ENCODE measurements at places on chromosomes 1 and 21.

DNA sequence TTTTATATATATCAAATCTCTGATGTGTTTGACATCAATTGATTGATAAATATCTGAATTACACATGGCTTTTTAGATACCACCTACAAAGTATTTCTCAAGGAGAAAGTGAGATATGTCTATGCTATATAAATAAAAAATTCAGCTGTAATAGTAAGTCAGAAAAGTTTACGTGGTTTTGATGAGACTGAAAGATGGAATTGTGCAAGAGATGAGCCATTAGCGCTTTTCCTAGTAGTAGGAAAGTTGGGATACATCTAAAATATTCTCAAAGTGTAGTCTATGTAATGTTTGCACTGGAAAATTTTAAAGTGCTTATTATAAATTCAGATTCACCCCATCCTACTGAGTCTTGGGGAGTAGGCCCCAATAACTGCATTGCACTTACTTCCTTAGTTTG lies 49.1 kb downstream of the SGIP1 start:
- DNase-seq = no peak

GRCh38 chr1:61851849-61852669 lies 109.8 kb downstream of the PATJ start:
- DNase-seq = peak; percentile 12

DNA sequence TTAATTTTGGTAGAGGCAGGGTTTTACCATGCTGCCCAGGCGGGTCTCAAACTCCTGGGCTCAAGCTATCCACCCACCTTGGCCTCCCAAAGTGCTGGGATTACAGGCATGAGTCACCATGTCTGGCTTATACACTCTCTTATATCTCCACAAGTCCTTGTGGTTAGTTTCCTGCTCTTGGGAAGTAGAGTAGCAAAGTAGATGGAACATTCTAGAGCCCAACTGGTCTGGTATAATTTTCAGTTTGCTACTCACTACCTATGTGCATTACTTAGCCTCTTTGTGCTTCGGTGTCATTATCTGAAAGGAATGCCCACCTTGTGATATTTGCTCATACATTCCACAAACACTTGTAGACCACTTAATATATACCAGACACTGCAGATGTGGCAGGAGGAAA lies 96.6 kb upstream of the IPO9 start:
- DNase-seq = no peak

DNA sequence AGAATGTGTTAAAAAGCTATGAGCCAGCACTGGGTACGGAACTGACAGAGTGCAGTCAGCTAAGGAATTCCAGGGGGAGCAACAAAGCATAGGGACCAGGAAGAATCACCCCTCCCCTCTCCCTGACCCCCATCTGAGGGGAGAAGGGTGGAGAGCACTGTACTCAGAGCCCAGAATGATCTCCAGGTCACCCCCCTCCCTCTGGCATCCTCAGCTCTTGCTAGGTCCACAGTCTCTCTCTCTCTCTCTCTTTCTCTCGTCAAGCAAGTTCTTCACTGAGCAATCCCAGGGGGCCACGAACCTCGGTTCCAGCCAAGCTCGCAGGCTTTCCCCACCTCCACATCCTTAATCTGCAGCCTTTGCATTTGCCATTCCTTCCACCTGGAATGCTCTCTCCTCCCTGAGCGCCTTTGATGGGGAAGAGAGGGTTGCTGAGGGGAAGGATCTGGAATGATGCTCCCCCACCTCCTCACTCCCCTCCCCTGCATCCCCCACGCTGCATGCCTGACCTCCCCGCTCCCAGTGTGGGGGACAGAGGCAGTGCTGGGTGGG lies 6.7 kb upstream of the WASF2 start:
- DNase-seq = no peak

- DNase-seq = peak; percentile 47
These were observed 32.7 kb upstream of the WASF2 start for GRCh38 chr1:27522432-27523336.

DNA sequence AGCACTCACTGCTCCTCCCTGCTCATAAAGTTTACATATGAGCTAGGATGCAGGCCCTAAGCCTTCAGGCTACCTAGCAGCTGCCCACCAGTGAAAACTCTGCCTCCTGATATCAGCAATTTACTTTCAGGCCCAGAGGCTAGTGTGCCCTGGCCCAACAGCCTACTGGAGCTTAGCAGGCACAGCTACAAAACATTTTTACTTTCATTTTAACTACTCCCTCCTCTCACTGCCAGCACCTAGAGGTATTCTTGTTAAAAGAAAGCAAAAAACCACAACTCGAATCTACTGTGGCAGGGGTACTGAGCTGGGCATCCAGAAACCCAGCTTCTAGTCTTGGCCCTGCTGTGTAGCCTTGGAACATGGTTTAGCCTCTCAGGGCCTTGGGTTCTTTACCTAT lies 5.8 kb upstream of the LORICRIN start:
- no peak for DNase-seq

DNA sequence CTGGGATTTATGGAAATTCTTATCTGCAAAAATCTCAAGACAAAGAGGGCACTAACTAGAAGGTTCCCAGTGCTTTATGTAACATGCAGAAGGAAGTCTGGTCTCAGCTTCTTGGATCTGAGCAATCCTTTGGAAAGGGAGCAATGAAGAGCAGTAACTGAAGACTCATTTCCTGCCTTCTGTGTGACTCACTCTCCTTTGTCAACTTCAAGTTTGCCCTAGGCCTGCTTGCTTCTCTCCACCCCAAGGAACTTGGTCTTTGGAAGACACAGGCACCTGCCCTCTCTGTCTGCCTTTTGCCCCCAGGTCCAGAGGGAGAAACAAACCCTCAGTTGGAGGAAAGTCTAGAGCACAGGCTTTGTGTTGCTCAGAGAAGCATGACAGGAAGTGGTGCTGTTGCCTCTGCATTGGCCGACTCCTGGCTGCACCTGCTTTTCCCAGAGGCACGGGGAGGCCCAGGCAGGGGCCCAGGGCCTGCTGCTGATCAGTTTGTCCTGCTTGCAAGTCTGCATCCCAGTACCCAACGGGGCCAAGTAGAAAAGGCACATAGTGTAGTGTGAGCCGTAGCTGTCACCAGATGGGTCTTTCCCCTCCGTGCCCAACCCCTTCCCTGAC lies 137.2 kb downstream of the DHRS3 start:
- no peak for DNase-seq

DNA sequence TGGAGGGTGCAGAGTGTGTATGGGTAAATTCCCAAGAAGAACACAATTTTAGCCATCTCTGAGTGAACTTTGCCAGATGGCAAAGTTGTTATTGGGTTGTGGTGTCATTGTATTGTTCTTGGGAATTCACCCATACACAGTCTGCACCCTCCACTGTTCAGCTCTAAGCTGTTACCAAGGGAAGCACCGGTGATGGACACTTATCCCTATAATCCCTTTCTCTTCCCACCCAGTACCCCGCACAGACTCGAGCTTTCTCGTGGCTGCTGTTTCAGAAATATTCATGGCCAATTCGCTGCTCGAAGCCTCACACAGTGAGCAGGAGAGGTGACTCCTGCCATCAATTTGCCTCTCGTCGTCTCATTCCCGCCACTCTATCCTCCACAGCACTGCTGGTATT lies 95.7 kb upstream of the PALMD start:
- no peak for DNase-seq

- DNase-seq = peak; percentile 22
These were observed 17.0 kb downstream of the MARK1 start for GRCh38 chr1:220544901-220545303.

- no peak for DNase-seq
These were observed 59.4 kb downstream of the ZZZ3 start for GRCh38 chr1:77623066-77623465.

GRCh38 chr1:175015243-175015642 lies 8.0 kb downstream of the MRPS14 start:
- no peak for DNase-seq

- DNase-seq = no peak
These were observed 42.7 kb downstream of the SLC30A10 start for GRCh38 chr1:219885680-219886079.

- no peak for DNase-seq
These were observed 1178.6 kb downstream of the MRPL39 start for GRCh38 chr21:24428591-24429199.

DNA sequence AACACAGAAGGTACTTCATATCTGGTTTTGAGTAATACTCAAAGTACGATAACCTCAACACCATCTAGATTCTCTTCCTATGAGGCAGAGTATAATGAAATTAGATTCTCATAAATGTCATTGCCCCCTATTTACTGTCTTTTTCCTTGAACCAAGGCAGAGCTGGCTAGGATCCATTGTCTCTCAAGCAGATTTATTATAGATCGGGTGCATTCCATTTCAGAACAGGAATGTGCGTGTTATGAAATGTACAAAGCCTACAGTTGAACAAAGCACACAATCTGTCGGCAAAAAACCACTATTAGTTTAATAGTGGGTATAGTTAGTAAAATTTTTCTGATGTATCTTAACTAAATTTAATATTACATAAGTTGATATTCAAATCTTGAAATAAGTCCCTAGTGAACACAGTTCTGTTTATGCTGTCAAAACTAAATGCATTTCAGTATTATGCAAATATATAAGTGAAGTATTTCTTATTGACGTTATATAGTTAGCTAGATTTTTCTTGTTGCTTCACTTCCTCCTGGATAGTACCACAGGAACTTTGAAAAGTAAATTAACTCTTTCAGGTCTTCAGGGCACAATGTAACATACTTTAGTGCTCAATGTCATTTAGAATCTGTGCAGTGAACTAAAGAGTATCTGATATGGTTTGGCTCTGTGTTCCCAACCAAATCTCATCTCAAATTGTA lies 92.1 kb downstream of the DDAH1 start:
- DNase-seq = no peak

GRCh38 chr1:28197682-28198415 lies 21.4 kb upstream of the PTAFR start:
- no peak for DNase-seq

GRCh38 chr1:93522721-93523120 lies 74.8 kb downstream of the FNBP1L start:
- DNase-seq = no peak

DNA sequence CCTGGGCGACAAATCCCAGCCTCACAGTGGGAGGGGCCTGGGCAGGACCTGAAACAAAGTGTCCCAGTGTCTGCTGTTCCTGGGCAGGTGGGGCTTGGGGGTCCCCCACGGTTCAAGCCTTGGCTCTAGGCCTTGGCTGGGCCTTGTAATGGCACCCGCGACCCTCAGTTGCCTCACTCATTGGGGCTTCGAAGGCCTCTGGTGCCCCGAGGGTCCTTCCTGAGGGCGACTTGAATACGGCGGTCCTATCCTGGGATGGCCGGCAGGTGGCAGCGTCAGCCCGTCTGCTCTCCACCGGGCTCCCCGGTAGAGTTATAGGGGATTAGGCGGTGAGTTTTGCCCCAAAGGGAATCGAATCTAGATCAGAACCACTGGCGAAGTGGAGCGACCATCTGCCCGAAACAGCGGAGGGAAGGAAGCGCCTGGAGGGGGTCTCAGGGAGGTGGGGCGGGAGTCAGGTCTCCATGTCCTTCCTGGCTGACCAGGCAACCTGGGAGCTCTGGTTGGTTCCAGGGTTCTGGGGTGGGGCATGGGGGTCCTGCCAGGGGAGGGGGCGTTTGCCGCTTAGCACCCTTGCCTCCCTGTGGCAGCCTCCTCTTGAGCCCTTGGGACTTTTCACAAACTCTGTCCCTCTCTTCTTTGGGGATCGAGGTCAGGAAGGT lies 2.1 kb upstream of the PEX10 start:
- DNase-seq = peak; percentile 95

GRCh38 chr1:188708795-188709535 lies 1768.7 kb downstream of the BRINP3 start:
- no peak for DNase-seq
